ENCODE measurements at places on chromosomes 12 and 14. TPM values are rescaled to one million over a fixed set of nuclear protein-coding genes. Genes with fewer than 3 reads are reported as not detected.

The IAPP gene
- not detected for total RNA-seq

DNA sequence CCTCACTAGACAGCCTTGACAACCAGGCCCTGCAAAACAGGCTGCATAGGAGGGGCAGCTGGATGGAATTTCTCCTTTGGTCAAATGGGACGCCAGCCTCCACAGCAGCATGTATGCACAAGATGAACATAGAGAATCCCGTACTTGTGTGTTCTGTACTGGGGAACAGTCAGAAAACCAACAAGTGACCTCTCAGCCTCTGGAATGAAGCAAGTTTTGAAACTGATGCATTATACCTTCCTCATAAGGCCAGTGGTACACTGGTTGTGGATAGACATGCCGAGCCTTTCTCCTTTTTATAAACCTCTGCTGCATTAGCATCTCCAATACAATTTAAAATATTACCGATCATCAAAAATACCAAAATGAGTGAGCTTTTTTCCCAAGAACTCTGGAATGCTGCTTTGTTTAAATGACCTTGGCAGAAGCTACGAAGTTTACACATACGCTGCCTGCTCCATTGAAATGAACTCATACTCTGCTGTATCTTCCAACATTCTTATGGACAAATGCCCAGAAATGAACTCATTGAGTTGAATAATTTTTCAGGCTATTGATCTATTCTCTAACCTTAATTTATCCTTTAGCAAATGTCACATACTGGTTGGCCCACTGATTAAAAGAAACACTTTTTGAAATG, 47.6 kb upstream of the FERMT2 start:
- no peak overlapping the region for H3K27ac ChIP-seq
- H3K36me3 ChIP-seq, result no peaks in the 10 kb centered on the region
- no peaks in the 10 kb centered on the region for H3K4me1 ChIP-seq
- no peaks in the 10 kb centered on the region for H3K27me3 ChIP-seq

DNA sequence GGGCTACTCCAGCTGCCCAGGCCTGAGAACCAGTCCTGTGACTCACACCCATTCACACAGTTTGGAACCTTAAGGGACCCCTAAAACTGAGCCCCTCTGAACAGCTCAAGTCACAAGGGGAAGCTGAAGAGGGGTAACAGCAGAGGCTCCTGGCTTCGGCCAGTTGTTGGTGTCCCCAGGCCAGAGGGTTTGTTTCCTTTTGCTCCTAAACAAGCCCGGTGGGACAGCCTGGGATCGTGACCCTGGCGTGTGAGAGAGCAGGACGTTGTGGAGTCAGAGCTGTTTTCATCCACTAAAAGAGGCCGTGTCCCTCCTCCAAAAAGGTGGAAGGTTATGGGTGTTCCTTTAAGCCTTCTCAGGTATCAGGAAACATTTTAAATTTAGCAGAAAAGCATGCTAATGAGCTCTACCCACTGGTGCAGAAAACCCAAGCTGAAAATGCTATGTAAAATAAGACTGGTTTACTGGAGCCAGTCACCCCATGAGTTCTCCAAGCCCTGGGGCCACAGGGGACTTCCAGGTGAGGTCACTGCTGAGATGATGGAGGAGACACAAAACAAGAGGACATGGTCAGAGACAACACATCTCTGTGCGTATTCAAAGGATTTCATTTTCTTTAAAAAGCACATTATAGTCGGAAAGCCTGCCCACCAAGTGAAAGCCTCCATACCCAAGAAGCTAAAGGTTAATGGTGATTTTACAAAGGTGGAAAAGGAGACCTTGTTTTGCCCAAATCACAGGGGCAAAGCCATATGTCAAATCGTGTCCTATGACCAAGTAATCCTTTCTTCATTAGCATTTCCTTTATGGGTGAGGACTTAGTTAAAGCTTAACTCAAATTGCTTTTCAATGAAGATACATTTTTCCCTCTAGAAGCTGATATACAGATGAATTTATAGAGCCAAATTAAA, 14.1 kb downstream of the PRKAB1 start:
- no peaks in the 10 kb centered on the region for H3K27me3 ChIP-seq
- peaks cover 29% of the 10 kb centered on the region for H3K4me1 ChIP-seq
- H3K27ac ChIP-seq, result peak overlapping the region; percentile 87
- no peak overlapping the region for H3K4me3 ChIP-seq

- no peaks in the 10 kb centered on the region for H3K4me1 ChIP-seq
- H3K36me3 ChIP-seq, result no peaks in the 10 kb centered on the region
- no peak for DNase-seq
- no peak overlapping the region for H3K27ac ChIP-seq
Measured at GRCh38 chr12:105382771-105383622, 52.5 kb downstream of the C12orf75 start.

DNA sequence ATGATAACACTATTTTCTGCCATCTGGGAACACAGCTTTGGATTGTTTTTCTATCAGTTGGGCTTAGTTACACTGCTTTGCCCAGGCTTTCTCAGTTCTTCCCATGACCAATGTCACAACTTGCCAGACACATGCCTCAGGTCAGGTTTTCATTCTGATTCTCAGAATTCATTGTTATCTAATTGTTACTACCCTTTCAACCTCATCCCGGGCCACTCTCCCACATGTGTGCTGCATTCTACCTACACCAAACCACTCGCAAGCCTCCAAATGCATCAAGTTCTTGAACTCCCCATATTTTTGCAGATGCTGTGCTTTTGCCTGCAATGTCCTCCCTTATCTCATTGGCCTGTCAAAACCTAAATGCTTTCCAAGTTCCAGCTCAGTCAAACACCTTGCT, 36.3 kb downstream of the NELL2 start:
- H3K4me3 ChIP-seq, result no peak overlapping the region
- H3K27ac ChIP-seq, result no peak overlapping the region
- no peaks in the 10 kb centered on the region for H3K27me3 ChIP-seq
- no peaks in the 10 kb centered on the region for H3K4me1 ChIP-seq
- no peaks in the 10 kb centered on the region for H3K36me3 ChIP-seq

DNA sequence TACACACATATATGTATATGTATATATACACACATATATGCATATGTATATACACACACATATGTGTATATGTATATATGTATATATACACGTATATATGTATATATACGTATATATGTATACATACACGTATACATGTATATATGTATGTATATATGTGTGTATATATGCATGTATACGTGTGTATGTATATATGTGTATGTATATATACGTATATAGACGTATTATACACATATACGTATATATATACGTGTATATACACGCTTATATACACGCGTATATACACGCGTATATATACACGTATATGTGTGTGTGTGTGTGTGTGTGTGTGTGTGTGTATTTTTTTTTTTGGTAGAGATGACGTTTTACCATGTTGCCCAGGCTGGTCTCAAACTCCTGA, 32.9 kb upstream of the ZNF740 start:
- H3K27me3 ChIP-seq, result no peaks in the 10 kb centered on the region
- no peak overlapping the region for H3K4me3 ChIP-seq
- no peaks in the 10 kb centered on the region for H3K36me3 ChIP-seq

DNA sequence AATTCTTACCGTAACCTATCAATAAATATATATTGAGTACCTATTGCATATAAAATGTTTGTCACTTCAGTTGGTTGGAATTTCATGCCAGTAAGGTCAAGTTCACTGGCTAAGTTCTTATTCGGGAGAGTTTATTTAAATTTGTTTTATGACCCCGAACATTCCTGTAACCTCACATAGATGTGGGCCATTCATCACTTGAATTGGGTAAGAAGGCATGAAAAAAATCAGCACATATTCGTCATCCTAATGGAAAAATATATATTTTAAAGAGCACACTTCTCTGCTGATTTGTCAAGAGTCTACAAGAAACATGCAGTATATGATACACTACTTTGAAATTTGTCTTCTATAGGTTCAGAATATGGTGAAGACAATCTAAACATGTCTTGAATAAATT, 263.4 kb downstream of the CCDC91 start:
- no peak for DNase-seq
- H3K4me1 ChIP-seq, result no peaks in the 10 kb centered on the region
- no peaks in the 10 kb centered on the region for H3K27me3 ChIP-seq
- H3K4me3 ChIP-seq, result no peak overlapping the region
- peaks cover 2% of the 10 kb centered on the region for H3K36me3 ChIP-seq
- H3K27ac ChIP-seq, result no peak overlapping the region

All from right lobe of liver (tissue), 6 donors.